ENCODE measurements at places on chromosomes 3 and 15.

DNA sequence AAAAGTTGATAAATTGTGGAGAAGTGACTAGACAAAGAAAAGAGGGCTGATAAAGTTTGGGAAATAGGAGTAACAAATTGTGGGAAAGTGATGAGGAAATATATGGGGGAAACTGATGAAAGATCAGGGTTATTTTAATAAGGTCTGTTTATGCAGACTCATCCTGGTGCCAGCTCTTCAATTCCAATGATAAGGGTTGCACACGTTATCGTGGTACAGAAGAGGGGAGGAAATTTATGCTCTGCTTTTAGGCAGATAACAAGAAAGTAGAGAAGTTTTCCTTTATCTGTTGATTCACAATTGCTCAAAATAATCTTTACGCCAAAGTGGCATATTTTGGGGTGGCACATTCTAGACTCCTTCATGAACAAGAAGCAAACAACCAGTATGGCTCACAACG is 32.1 kb upstream of the LIPC start:
- no peak for DNase-seq

DNA sequence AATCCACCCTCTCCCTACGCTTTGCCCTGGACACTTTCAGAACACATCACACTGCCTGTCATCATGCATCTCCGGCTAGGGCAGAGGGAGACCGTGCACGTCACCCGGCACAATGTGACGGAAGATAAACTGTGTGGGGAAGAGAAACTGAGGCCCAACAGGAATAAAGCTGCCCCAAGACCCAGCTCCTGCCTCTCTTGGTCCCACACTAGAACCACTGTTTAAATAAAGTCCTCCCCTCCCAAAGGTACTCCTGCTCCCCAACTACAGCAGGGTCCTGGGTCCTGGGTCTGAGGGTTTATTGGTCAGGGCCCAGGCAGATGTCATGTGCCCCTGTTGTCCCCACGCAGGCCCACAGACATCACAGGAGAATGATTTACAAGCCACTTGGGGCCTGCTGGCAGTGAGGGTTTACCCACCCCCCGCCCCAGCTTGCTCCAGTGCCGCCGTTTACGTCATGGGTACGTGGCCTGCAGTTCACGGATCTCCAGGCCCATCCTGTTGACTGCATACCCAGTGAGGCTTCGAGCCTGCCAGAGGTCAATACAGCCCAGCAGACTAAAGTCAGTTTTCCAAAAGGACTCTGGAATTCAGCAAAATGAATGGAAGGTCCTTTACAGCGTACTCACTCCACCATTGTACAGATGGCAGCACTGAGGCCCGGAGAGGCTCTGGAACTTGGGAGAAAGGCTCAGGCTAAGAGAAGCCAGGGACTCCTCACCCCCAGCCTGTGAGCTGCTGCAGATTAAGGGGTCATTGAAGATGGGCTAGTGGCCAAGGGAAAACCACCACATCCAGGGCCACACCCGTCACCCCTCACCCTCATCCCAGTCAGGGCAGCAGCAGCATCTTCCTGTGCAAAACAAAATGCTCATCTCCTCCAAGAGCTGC is 23.2 kb downstream of the ALS2CL start:
- no peak for DNase-seq

- peak; percentile 57 for DNase-seq
Measured at GRCh38 chr3:171772427-171773056, 37.7 kb downstream of the PLD1 start.

- DNase-seq: no peak
Measured at GRCh38 chr15:25242166-25242879, 196.5 kb downstream of the UBE3A start.

Data from GM20000 (cell line).